ENCODE measurements at places on chromosomes 13 and 19.
A peak's percentile ranks its signal among the peaks of the same experiment; 100 is the strongest.

DNA sequence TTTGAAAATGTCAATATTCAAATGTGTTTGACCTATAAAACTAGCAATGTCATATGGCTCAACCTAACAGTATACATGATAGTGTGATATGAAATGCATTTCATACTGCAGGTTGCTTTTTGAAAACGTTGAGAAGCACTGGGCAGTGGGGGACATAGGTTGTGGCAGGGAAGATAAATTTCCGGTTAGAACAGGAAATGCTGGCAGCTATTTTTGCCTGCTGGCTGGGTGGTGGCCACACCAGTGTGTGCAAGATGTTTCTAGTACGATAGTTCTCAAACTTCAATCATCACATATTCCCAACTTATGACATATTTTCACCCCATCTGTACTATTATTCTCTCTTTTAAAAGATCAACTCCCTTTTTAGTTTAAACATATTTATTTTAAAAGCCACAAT lies 17.2 kb downstream of the FXYD5 start:
- DNase-seq, result peak; percentile 1

GRCh38 chr19:3265432-3265831 lies 41.0 kb downstream of the CELF5 start:
- no peak for DNase-seq

GRCh38 chr13:110107568-110108347 lies 199.2 kb downstream of the COL4A1 start:
- no peak for DNase-seq

DNA sequence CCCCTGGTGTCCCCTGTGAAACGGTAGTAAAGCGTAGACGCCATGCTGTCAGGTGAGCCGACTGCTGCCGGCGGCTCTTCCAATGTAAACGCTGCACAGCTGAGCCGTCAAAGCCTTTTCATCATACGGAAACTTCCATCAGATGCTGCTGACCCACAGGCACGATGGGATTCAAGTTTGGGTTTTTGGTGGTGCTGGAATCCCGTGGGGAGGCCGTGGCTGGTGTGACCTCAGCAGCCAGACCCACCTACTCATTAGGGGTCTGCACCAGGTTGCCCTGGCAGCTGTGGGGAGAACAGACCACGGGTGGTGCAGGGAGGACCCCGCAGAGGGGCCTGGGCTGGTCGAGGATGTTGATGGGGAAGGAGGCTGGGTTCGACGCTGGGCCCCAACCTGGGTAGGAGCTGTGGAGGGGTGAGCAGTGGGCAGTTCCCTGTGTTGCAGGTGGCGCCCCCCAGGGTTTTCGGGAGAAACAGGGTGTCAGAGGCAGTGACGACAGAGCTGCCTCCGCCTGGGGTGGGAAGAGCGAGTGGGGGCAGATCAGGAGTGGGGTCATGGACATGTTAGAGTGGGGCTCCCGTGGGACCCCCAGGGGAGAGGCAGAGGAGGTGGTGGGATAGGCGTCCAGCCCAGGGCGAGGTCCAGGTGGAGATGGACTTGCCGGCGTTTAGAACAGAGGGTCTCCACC lies 6.6 kb downstream of the GRIN3B start:
- no peak for DNase-seq

- DNase-seq, result no peak
These were observed 321.8 kb downstream of the TEX29 start for GRCh38 chr13:111642156-111642767.

DNA sequence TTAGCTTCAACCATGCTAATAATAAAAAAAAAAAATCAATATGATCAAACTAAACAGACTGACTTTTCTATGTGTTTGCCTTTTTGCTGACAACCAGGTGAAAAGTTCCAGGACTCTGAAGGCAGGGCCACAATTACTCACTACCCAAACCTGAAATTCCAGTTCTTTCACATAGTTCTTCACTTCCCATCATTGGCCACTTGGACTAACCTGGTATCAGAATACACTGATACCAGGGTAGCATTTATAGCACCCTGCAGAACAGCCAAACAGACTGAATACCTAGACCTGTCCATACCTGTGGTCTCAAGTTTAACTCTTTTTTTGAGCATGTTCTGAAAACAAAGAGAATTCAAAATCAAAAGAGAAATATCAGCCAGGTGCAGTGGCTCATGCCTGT lies 25.1 kb downstream of the ELF1 start:
- no peak for DNase-seq

- peak; percentile 46 for DNase-seq
These were observed 405 bp upstream of the ZNF569 start for GRCh38 chr19:37467608-37468090.

- no peak for DNase-seq
These were observed 16.3 kb downstream of the CHERP start for GRCh38 chr19:16525751-16526481.

- DNase-seq, result no peak
These were observed 1556.0 kb downstream of the EFNB2 start for GRCh38 chr13:104979281-104980030.

DNA sequence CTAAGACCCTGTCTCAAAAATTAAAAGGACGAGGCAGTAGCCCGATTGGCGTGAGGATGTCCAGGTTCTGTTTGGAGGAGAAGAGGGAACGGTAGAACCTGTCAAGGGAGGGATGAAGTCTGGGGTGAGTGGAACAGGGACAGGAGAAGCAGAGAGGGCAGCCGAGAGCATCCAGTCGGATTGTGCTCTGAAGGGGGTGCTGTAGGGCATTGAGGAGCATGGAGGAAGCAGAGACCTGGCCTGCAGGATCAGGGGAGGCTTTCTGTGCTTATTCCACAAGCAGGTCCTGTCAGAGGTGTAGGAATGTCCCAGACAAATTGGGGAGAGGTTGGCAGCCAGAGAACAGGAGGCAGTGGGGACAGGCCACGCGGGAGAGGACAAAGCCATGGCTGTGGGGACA lies 14.1 kb downstream of the AP2A1 start:
- DNase-seq, result no peak

DNA sequence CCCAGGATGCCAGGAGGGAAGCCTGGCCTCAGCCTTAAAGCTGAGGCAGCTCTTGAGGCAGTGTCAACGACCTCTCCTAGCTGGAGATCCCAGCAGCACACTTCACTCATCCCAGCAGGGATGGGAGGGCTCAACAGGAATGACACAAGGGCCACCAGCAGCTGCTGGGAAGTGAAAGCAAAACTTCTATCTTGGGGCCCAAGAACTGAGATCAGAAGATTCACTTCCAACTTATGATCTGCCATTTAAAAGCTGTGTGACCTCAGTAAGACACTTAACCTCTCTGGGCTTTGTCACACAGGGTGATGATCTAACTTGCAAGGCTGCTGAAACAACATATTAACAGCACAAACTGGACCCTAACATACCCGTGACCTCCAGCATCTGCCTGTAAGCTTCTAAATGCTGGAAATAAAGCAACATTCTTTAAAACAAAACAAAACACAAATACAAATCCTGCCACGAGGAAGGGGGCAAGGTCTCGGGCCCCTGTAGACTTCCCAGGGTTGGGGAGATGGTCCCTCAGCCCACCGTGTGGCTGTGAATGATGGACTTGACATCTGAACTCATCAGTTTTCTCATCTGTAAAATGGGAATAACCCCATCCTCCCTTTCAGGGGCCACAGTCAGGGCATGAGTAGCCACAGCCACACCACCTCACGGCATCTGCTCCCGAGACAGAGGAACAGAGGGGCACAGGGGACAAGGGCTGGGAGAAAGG lies 22.7 kb downstream of the ELL start:
- DNase-seq, result no peak

DNA sequence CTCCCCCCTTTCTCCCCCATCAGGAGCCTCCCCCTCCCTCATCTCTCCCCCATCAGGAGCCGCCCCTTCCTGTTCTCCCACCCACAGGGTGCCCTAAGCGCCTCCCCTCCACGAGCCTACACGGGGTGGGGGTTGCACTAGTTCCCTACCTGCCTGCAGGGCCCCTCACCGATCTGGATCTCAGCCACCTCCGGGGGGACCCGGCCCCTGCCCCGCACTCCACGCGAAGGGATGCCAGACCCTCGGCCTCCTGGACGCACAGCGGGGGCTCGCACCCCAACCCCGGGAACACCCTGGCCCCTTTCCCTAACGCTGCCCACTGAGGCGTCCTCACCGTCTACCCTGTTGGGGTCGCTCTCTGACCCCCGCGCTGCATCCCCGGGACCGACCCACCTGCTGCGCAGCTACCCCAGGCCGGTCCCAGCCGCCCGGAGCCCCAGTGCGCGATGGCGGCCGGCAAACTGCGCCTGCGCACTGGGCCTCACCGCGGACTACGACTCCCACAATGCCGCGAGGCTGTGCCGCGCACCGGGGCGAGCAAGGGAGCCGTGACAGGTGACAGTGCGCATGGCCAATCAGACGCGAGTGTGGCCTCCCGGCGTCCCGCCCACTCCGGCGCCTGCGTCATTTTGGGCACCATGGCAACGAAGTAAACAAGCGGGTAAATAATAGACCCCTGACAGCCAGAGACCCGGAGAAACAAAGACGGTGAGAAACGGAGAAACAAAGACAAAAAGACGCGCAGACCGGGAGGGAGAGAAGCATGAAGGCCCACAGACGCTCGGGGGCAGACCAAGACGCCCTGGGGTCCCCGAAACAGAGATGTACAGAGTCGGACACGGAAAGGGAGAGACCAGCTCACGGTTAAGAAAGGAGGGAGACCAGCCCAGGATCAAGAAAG lies at the start of gene ZSCAN18:
Gene ZSCAN18 (minus strand): TSS at position 451 of the 901 bp plus-strand sequence. CDS start 7,964 bp downstream, outside the sequence.
- DNase-seq, result peak; percentile 98

DNA sequence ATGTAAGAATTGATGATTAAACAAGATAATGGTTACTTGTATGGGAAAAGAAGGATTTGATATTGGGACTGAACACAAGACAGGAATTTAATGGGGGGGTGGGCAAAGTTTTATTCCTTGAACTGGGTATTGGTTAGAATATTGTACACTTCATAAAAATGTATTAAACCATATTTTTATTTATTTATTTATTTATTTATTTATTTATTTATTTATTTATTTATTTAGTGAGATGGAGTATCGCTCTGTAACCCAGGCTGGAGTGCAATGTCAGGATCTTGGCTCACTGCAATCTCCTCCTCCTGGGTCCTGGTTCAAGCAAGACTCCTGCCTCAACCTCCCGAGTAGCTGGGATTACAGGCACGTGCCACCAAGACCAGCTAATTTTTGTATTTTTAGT lies 287.1 kb upstream of the SLITRK5 start:
- DNase-seq, result no peak

GRCh38 chr13:103306163-103306562 lies 239.9 kb upstream of the SLC10A2 start:
- no peak for DNase-seq

- no peak for DNase-seq
These were observed 3.4 kb downstream of the TMEM145 start for GRCh38 chr19:42316223-42317211.

GRCh38 chr19:8575467-8575997 lies 1.7 kb downstream of the MYO1F start:
- DNase-seq, result no peak

- peak; percentile 14 for DNase-seq
These were observed 8.0 kb downstream of the MYO1F start for GRCh38 chr19:8569066-8569771.

DNA sequence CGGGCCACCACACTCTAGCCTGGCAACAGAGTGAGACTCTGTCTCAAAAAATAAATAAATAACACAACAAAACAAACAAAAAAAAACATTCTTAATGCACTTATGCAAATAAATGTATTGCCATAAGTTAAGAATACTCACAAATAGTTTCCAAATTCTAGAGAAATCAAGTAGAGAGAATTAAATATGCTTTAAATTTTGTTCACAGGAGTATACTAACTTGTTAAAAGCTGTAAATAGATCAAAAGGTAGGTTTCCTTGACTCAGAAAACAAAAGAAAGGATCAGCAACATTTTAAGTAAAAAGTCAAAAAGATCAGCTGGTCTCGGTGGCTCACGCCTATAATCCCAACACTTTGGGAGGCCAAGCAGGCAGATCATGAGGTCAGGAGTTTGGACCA lies 50.5 kb upstream of the ZNF429 start:
- DNase-seq, result no peak

DNA sequence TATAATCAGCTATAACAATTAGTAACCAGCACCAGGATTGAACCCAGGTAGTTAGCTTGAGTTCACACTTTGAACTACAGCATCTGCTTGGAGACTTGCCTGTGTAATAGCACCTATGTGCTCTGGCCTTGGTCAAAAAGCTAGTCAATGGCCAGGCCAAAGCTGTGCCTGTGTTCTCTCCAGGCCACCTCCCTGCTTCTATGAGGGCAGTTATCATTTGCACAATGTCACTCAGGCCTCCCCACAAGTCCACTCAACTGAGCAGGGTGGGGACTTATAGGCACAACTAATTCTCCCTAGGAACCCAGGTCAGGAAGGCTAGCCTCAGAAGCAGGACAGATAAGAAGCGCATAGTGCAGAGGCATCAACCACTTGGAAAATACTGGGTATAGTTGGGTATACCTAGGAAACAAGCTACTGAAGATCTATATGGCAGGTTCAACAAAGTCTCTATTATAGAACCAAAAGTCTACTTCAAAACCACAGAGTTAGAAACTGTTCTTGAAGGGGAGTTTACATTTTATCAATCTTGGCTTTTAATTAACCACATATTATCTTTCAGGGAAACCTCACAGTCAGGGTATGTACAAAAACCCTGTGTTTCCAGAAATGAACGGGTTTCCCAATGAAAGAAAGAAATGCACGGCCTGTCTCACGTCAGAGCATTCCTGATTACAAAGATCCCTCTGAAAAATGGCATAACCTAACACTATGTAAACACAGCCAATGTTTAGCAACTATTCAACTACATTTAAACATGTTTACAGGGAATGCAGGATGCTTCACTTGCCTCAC lies 140.9 kb downstream of the ABCC4 start:
- DNase-seq, result no peak

GRCh38 chr19:39738814-39739213 lies 985 bp upstream of the CLC start:
- no peak for DNase-seq

DNA sequence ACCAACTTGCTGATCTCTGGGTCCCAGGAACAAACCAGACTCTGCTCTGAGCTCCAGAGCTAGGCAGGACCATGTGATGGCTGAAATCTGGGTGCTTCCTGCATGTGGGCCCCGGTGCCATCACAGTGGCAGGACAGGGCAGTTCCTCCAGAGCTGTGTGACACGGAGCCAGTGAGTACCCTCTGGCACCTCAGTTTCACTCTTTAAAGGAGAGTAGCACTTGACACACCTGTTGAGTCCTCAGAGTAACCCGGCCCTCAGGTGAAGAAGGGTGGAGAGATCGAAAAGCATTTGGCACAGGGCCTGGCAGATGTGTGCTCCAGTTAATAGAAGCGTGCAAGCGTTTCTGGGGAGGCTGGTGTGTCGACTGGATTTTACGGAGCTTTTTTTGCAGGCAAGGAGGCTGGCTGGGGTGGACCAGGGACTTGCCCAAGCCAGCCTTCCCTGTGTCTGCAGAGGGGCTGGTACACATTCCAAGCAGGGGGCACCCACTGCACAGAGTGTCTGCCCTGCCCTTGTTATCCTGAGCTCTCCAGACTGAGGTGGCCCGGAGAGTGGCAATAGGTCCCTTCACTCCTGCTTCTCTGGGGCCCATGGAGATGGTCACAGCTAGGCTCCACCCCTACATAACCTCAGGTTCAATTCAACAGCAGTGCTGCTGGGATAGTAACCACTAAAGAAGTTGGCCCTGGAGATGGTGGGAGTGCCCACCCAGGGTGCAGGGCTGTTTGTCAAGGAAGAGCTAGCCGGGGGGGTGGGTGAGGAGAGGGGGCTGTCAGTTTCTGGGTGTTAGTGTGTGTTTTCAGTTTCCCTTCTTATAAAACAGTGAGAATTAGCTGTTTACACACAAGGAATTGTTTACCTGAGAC lies 8.3 kb downstream of the RPS19 start:
- DNase-seq, result no peak
